ENCODE measurements at places on chromosomes 7 and 10. TPM values are rescaled to one million over a fixed set of nuclear protein-coding genes. Genes with fewer than 3 reads are reported as not detected.

DNA sequence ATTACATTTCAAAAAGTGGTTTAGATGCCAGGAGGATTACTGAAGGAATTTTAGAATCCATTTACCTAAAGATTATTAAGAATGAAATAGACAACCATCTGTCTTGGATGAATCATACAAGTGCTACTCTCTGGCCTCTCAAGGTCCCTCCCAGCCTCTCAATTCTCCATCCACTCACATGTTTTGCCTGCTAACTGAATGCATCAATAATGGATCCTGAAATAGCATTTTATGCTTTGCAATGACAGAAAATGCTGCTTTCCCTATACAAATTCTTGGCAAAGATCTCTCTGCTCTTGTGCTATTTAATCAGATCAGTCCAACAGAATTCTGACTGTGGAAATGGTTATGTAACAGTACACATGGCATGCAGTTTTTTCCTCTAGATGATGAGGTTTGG is 68.1 kb downstream of the HBP1 start:
- no peak for DNase-seq
- no peak overlapping the region for H3K27ac ChIP-seq
- no peaks in the 10 kb centered on the region for H3K27me3 ChIP-seq
- no peak overlapping the region for H3K4me3 ChIP-seq
- H3K4me1 ChIP-seq: no peaks in the 10 kb centered on the region
- H3K36me3 ChIP-seq: no peaks in the 10 kb centered on the region

DNA sequence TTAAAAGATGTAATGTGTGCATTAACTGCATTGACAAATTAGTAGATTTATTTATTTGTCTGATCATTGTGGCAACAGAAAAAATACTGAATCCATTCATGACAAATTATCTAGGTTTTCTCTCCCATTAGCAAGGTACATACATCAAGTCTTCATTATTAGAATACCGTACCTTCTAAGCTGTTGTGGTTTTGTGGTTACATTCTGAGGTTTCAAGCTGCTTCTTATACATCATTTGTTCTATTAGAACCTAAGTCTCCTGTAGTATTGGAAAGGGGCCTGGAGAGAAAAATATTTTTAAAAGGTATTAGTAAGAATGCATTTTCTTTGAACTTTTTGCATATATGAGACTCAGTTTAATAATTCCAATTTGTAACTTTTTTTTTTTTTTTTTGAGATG is 26.3 kb upstream of the CACNB2 start:
- H3K4me1 ChIP-seq: no peaks in the 10 kb centered on the region
- DNase-seq: no peak
- no peak overlapping the region for H3K4me3 ChIP-seq
- no peaks in the 10 kb centered on the region for H3K27me3 ChIP-seq
- H3K27ac ChIP-seq: no peak overlapping the region
- H3K36me3 ChIP-seq: no peaks in the 10 kb centered on the region

GRCh38 chr10:73873838-73874215 is 528 bp downstream of the CAMK2G start:
- H3K36me3 ChIP-seq: no peaks in the 10 kb centered on the region
- H3K27ac ChIP-seq: no peak overlapping the region
- H3K4me1 ChIP-seq: no peaks in the 10 kb centered on the region
- no peaks in the 10 kb centered on the region for H3K27me3 ChIP-seq

DNA sequence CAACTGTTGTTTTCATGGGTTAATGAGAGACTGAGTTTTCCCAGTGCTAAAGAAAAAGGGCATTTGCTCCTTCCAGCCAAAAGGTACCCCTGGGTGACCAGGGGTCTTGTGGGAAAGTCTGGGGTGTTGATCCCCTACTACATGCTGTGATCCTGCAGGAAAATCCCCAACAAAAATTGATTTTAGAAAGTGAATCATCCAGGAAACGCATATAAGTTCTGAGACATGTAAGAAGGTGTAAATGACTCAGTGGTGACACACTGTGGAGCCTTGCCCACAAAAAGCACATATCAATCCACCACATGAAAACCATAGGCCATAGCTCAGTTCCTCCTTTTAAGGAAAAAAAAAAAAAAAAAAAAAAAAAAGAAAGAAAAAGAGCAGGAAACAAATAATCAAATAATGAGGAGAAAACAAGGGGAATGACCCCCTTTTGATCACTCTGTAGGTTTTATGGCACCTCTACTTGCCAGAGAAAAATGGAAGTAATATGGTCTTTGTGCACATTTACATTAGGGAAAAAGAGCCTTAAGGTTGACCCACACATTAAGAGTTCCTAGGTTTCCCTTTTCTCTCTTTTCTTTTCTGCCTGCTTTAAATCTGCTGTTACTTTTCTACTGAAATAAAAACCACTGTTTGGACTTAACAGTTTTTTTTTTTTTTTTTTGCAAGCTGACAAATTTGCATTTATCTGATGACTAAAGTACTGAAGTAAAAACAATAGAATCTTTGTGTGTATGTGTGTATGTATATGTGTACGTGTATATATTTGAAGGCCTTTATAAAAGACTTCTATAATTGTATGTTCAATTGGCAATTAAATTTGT is 386.0 kb downstream of the KIF20B start:
- no peaks in the 10 kb centered on the region for H3K27me3 ChIP-seq
- DNase-seq: no peak
- H3K4me1 ChIP-seq: no peaks in the 10 kb centered on the region

DNA sequence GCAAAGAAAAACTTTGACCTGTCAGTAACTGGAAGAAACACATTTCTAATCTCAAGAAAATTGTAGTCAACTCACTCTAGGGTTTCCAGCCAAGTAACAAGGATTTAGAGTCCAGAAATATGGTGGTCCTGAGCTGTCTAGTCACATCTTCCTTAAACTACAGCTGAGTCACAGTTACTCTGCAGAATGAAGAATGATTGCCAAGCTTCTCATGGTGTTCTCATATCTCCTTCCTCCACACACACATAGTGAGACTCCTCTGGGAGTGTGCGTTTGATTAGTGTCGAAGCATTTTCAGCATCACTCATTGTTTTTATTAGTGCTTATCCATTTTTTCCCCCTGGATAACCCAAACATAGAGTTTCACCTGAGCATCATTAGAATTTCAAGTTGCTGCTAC is 93.1 kb upstream of the CXCL12 start:
- no peaks in the 10 kb centered on the region for H3K4me1 ChIP-seq
- DNase-seq: no peak
- no peak overlapping the region for H3K27ac ChIP-seq
- H3K36me3 ChIP-seq: no peaks in the 10 kb centered on the region
- H3K4me3 ChIP-seq: no peak overlapping the region
- no peaks in the 10 kb centered on the region for H3K27me3 ChIP-seq

Gene ACSL5
- total RNA-seq: 92.4 TPM
